Activated CD4-positive, alpha-beta T cell treated with anti-CD3 and anti-CD28 coated beads for 48 hours (primary cell): ENCODE measurements at places on chromosomes 6 and 20.

GRCh38 chr6:3209114-3210023 is 18.1 kb downstream of the TUBB2B start:
- peak; percentile 74 for DNase-seq

- DNase-seq: no peak
Measured at GRCh38 chr6:29619578-29620160, 13.3 kb downstream of the GABBR1 start.

DNA sequence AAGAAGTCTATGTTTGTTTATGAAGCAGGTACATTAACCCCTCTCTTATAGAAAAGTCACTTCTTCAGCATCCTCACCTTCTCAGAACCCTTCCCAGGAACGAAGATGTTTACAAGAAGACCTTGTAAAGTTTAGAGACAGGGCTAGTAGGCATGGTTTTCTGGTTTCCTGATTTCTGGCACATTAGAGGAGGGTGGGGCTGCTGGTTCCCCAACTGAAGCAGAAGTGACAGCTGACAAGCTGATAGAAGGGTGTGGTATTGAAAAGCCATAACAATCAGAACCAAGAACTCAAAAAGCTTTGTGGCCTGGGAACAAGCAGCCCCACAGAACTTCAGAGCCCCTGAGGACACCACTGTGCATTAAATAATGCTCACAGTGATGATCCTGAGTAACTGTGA is 91.2 kb downstream of the RTN4IP1 start:
- DNase-seq: no peak

DNA sequence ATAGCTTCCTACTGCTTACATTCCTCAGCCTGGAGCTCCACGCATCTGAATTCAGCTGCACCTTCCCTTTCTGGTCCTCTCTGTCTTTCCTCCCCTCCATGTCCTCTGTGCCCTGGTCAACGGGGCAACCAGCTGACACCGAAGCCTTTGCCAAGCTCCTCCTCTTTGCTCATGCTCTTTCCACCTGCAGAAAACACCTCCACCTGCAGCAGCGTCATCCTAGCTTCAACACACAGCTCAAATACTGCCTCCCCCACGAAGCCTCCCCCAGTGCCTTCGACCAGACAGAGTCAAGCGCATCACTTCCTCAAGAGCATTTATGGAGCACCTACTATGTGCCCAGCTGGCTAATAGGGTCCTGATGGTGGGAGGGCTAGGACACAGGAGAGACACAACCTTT is 9.2 kb downstream of the CDH22 start:
- no peak for DNase-seq

DNA sequence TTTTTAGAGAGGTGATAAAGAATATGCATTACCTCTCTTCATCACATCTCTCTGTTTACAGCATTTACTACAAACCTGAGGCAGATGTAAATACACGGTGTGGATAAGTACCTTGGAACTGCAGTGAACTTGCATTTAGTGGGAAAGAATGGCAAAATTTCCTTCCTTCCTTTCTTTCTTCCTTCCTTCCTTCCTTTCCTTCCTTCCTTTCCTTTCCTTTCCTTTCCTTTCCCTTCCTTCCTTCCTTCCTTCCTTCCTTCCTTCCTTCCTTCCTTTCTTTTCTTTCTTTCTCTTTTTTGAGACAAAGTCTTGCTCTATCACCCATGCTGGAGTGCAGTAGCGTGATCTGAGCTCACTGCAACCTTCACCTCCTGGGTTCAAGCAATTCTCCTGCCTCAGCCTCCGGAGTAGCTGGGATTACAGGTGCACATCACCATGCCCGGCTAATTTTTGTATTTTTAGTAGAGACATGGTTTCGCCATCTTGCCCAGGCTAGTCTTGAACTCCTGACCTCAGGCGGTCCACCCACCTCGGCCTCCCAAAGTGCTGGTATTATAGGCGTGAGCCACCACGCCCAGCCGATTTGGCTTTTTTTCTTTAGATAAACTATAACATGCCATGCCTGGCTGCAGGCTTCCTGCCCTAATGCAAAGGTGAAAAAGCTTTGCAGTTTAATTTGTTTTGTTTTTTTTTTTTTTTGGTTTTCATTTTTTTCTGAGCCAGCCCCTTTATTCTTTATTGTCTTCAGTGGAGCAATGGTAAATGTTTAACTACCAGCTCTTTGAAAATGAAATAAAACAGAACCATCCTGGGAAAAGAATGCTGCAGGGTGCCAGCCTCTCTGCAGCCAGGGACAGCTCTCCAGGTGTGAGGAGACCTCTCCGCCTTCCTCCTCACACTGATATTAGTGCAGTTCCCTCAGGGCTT is 64.2 kb upstream of the NEDD9 start:
- no peak for DNase-seq

- DNase-seq: no peak
Measured at GRCh38 chr6:31765910-31766794, 3.7 kb downstream of the SAPCD1 start.

- no peak for DNase-seq
Measured at GRCh38 chr20:39338469-39339376, 376.6 kb downstream of the DHX35 start.

DNA sequence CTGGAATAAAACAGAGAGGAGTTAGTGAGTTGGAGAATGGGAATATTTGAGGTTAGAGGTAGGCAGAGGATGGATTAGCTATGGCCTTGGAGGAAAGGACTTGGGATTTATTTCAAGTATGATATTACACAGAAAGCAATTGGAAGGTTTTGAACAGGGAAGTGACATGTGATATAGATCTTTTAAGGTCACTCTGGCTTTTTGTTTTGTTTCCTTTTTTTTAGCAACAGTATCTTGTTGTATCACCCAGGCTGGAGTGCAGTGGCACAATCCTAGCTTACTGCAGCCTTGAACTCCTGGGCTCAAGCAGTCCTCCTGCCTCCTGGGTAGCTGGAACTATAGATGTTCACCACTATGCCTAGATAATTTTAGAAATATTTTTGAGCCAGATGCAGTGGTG is 190.3 kb downstream of the UTRN start:
- DNase-seq: no peak

- DNase-seq: no peak
Measured at GRCh38 chr6:13402711-13403110, 74.4 kb upstream of the TBC1D7 start.

- no peak for DNase-seq
Measured at GRCh38 chr6:145332011-145332410, 403.3 kb downstream of the EPM2A start.

DNA sequence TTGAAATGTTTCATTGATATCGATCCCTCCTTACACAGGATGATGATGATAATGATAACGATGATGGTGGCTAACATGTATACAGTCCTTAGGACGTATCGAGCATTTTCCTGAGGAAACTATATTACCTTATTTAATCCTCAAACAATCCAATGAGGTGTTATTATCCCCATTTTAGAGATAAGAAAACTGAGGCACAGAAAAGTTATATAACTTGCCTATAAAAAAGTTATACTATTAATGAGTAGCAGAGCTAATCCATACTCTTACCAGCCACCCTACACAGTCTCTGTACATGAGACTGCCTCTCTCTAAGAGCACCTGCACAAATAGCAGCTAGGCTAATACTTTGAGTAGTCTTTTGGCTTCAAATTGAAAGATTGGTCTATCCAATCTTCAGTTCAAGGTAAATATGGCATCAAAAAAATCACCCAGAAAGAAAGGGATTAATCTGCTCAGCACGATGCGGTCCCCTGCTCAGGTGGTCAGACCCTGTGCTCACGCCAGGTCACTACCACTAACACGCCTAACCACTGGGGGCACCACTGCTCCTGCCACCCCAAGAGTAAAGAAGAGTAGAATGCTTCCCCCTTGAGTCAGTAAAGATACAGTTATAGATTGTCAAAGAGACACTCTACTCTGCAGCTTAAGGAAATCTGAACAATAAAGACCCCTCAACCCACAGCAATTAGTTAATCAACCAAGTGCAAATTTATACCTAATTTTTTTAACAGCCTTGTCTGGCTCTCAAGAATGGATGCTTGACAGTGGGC is 15.0 kb downstream of the GABBR1 start:
- DNase-seq: no peak

GRCh38 chr20:60941379-60941778 is 310.7 kb upstream of the CDH4 start:
- DNase-seq: no peak

DNA sequence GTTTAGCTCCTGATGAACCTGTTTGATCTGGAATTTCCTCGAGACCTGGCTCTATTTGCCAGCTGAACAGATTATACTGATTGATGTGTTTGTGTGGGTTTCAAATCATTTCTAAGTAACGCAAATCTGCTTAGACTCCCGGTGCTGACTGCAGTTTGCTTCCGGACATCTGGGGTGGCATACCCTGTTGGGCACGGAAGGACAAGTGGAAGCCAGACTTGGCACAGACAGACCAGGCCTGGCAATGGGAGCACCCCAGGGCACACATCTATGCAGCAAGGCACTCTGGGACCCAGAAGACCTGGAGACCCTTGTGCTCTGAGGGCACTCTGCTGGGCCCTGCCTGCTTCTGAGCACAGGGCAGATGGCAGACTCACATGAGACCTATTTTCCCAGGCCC is 433.7 kb upstream of the CHD6 start:
- DNase-seq: no peak

DNA sequence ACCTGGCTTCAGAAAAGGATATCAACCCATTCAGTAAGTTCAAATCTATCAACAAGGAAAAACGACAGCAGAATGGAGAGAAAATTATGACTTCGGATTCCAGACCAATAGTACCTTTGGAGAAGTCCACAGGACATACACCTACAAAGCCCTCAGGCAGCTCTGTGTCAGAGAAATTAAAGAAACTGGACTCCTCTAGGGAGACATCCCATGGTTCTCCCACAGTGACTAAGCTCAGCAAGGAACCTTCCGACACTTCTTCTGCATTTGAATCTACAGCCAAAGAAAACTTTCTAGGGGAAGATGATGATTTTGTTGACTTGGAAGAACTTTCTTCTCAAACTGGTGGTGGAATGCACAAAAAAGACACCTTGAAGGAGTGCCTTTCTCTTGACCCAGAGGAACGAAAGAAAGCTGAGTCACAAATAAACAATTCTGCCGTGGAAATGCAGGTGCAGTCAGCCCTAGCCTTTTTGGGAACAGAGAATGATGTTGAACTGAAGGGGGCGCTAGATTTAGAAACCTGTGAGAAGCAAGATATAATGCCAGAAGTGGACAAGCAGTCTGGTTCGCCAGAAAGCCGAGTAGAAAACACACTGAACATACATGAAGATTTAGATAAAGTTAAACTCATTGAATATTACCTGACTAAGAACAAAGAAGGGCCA is 67.4 kb upstream of the HINT3 start:
- peak; percentile 28 for DNase-seq

GRCh38 chr6:106377061-106377540 is 16.6 kb downstream of the CRYBG1 start:
- no peak for DNase-seq

DNA sequence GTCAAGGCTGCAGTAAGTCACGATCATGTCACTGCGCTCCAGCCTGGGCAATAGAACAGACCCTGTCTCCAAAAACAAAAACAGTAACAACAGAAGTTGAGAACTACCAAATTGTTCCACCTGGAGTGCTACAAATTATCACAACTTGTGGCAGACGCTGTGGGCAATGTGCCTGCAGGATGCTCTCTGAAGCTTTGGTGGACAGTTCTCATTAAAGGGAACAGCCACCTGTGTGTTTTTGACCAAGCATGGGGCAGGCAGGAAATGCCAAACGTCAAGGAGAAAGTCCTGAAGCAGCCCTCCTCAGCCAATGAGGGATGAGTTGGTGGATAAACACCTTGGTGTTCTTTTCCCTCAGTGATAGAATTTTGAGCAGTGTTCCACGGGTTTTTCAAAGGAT is 15.8 kb downstream of the COX4I2 start:
- DNase-seq: no peak

DNA sequence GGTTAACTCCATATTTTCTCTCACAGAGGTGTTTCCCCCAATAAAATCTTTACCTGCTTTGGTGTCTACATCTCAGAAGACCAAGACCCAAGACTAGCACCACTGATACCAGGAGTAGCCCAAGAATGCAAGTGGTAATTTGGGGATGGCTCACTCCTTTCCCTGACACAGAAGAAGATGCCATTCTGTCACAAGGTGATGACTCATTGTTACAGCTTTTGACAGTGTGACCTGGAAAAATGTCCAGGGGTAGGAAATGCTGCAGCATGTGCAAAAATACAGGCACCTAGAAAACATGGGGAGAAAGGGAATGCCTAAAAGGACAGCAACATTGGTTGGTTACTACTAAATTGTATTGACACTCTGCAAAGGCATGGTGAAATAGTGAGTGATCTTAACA is 254.0 kb upstream of the GJE1 start:
- DNase-seq: no peak

- no peak for DNase-seq
Measured at GRCh38 chr20:58081846-58082245, 146.6 kb downstream of the ANKRD60 start.

DNA sequence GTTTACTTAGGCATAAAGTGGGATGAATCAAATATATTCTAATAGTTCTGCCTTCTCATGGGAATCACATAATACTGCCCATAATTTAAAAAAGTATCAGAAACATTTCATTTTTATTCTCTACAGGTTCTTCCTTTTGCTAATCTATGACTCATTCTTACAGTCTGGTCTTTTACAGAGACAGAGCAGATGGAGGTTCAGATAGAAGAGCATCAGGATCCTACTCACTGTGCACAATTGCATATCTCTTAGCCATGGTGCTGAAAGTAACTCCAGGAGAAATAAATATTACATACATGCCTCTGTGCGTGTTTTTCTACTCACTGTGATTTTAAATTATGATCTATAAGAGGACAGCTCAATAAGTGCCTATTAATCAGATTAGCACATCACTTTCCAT is 16.3 kb upstream of the OR2B6 start:
- DNase-seq: no peak

GRCh38 chr20:5621305-5621704 is 128.9 kb upstream of the SHLD1 start:
- DNase-seq: no peak

- DNase-seq: no peak
Measured at GRCh38 chr6:42251500-42251899, 33.8 kb upstream of the MRPS10 start.

- no peak for DNase-seq
Measured at GRCh38 chr20:42391807-42392206, 773.6 kb upstream of the CHD6 start.
